ENCODE measurements at places on chromosomes 11 and 22.

DNA sequence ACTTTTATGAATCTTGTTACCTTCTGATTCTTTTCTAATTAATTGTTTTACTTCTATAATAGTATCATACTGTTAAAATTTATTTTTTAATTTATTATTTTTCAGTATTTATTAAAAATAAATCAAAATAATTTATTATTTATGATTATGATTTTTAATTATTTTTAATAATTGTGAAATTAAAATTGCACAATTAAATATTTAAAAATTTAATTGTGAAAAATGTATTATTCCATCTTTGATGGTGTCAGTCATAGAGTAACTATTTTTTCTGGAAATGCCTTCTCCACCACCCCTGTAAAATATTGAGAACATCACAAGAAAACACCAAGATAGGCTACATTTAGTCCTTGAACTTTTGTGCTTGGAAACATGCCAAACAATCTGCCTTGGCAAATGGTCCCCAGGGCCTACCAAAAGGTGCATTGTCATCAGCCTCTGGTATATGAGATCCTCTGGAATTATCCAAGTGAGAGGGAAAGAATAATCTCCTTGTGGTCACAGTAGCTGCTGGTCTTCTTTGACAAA, at the start of gene OR8H2:
Gene OR8H2 (plus strand): TSS at position 478 of the 528 bp plus-strand sequence. CDS start 1,356 bp downstream, outside the sequence.
- no peak for DNase-seq

- DNase-seq, result no peak
Observed at GRCh38 chr22:27245056-27245455, 556.5 kb downstream of the MN1 start.

DNA sequence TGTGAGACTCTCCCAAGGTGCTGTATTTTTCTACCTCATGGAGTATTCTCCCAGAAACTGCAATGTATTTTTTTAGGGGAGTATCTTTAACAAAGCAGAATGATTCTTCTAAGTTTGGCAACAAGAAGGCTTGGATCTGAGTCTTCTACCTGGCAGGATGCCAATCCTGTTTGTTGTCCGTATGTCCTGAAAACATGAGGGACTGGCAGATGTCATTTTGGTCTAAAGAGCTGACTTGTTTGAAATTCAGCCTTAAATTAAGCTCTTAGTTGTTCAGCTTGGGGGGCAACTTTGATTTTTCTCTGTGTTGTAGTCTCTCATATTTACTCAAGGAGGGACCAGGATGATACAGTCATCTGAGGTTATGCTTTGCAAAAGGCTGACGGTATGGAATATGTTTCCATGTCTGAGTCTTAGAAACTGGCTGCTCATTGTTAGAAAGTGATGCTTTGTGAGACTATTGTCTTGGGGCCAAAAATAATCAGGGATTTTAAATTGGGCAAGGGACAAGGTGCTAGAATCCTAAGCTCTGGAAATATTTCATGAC, 9.3 kb downstream of the MRPL16 start:
- DNase-seq, result no peak

- no peak for DNase-seq
Observed at GRCh38 chr11:78332174-78332866, 85.3 kb downstream of the GAB2 start.

GRCh38 chr22:23315341-23315917, 135.1 kb downstream of the BCR start:
- peak; percentile 34 for DNase-seq

- DNase-seq, result no peak
Observed at GRCh38 chr11:44418456-44418830, 108.5 kb upstream of the ALX4 start.

DNA sequence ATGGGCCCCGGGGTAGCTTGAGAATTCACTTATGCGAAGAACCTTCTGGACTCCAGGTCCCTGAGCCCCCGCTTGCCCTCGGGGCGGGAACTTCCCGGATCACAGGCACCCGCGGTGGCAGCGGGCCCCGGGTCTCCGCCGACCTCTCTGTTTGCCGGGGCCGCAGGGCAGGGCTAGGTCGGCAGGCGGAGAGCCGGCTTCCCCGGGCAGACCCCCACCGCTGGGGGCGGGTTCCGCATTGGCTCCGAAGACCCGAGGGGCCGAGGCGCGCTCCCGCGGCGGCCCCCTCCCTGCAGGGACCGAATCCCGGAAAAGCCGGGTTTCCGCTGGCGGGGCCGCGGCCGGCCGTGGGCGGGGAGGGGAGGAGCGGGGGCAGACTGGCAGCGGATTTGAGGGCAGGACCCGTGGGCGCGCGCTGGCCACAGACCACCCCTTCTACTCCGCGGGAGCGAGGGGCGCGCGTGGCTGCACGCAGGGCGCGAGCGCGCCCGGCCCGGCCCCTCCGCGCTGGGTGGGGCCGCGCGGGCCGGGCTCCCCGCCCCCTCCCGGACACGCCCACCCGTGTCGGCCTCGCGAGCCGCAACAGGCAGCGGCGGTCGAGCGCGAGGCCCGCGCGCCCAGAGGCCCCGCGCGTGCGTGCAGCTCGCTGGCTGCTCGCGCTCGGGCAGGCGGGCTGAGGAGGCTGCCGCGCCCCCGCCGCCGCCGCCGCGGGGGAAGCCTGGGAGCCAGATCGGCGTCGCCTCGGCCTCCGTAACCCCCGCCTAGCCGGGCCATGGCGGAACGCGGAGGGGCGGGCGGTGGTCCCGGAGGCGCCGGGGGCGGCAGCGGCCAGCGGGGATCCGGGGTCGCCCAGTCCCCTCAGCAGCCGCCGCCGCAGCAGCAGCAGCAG, at the start of gene PACS1:
Gene PACS1 (plus strand): TSS at position 558 of the 889 bp plus-strand sequence. CDS start 215 bp downstream, at position 773.
- peak; percentile 82 for DNase-seq

- DNase-seq, result no peak
Observed at GRCh38 chr11:88484873-88485621, 147.5 kb upstream of the CTSC start.

GRCh38 chr22:44893731-44894080, 116.1 kb downstream of the PHF21B start:
- DNase-seq, result no peak

GRCh38 chr11:108802492-108802891, 137.6 kb downstream of the DDX10 start:
- DNase-seq, result no peak

DNA sequence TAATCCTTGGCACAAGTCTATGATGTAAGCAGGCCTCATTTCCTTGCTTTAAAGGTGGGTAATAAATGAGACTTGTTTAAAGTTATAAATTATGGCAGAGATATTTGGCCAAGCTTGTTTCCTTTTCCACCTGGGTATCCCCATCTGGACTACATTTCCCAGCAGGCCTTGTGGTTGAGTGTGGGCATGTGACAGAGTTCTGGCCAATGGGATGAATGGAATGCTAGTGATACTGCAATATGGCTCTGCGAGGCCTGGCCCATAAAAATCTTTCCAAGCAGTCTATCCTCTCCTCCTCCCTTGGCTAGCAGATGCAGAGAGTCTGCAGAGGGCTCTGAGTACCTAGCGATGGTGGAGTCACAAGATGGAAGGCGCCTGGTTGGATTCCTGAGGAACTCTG, 102.5 kb downstream of the TIMP3 start:
- DNase-seq, result no peak

DNA sequence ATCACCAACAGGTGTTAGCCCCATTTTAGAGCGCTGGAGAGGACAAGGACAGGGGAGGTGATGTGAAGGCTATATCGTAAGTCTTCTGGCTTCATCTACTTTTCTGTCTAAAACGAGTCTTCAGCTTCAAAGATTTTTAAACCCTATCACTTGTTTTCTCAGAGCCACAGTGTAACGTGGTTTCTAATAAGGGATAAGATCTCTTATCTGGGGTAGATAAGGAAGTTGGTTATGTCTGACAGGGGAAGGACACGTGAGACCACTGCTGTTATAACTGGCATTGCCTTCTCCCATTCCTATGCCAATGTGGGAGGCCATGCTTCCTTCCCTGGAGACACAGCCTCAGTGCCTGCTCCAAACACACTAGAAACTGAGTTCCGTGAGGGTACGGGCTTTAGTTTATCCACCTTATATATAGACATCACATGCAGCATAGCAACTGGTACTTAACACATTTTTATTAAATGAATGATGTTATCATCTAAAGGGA, 39.3 kb downstream of the LARGE2 start:
- no peak for DNase-seq

DNA sequence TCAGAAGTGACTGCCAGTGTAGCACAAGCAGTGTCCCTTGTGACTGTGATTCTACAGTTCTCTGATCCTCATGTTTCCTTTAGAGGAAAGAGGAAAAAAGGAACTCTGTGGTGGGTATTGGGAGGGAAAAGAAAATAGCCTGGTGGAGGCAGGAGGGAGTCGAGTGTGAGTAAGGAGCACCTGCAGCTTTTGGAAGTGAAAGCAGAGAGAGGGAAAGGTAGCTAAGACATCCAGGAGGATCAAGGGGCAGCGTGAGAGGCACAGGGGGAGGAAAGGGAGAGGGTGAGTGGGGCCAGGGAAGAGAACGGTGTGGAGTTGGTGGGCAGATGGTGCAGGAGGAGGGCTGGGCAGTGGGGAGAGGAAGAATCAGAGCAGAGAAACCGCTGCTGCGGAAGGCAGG, 12.4 kb downstream of the TMA7B start:
- DNase-seq, result no peak

DNA sequence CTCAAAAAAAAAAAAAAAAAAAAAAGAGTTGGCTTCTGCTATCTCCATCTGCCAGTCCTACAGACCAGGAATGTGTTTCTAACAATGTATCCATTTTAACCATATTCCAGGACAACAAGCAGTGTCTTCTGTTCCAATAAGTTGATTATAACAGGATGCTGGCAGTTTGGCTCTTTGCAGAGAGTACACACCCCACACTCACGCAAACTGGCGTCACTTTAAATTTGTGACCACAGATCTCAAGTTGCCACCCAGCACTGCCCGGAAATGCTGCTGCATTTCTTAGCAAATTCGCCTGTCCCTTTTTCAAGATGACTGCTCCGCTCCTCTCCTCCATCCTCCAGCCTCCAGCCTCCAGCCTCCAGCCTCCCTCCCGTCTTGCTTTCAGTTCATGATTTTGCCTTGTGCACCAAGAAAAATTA, 44.3 kb downstream of the SCGB1A1 start:
- no peak for DNase-seq

- peak; percentile 9 for DNase-seq
Observed at GRCh38 chr22:30763815-30764673, 69.4 kb downstream of the OSBP2 start.

DNA sequence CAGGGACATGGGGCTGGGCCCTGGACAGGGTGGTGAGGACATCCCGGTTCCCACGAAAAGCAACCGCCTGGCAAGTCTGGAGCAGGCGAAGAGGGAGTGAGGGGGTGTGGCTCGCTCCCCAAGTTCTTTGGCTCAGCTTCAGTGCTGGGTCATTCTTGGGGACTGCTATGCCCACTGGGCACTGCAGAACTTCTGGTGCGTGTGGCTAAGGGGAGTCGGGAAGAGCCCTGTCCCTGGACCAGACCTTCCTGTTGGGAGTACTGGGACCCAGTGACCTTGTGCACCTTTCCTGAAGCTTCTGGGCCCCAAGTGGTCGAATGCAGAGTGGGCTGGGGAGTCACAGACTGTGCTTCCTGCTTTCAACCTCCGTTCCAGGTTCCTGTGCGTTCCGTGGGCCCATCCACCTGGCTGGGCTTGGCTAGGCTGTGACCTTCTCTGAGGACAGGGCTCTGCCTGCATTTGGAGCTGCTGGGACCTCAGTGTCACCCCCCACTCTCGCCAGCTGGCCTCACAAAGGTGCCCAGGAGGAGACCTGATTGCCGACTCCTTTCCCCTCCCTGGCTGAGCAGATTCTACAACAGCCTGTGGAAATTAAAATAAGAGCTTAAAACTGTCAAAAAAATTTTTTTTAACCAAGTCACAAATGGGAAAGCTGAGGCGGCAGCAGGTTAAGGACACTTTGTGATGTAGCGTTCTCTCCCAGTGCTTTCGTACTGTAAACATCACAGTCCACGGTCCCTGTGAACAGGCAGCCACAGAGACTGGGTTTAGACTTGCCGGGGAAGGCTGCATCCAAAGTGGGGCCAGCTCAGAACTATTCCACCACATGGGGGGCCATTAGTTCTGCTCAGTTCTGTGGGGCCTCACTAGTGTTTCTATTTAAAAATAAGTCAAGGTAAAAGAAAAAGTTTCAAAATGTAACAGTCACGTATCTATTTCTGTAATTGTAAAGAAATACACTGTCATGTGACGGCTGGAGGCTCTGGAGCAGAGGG, 63.8 kb upstream of the WNT7B start:
- no peak for DNase-seq

GRCh38 chr11:80196932-80197554, 756.2 kb upstream of the TENM4 start:
- DNase-seq, result no peak

DNA sequence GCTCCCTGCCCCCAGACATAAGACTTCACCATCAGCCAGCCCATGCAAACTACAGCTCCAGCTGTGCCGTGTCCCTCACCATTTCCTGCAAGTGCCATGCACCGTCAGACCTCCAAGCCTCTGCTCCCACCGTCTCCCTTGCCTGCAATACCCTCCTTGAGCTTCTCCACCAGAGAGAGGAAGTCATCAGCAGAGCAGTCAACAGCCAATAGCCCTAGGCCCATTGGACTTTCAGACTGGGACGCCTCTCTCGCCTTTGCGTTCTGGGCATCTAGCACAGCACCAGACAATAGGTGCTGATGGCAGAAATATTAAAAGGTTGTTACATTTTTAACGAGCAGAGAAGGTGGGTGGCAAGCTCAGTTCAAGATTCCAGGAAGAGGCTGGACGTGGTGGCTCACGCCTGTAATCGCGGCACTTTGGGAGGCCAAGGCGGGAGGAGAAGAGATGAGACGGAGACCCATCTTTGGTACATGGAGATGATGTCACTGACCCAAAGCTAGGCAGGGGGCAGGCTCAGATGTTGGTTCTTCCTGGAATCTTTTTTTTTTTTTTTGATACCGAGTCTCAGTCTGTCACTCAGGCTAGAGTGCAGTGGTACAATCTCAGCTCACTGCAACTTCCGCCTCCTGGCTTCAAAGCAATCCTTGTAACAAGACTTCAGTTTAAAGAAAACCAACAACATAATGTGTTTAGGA, 31.9 kb downstream of the SCGB1A1 start:
- no peak for DNase-seq

DNA sequence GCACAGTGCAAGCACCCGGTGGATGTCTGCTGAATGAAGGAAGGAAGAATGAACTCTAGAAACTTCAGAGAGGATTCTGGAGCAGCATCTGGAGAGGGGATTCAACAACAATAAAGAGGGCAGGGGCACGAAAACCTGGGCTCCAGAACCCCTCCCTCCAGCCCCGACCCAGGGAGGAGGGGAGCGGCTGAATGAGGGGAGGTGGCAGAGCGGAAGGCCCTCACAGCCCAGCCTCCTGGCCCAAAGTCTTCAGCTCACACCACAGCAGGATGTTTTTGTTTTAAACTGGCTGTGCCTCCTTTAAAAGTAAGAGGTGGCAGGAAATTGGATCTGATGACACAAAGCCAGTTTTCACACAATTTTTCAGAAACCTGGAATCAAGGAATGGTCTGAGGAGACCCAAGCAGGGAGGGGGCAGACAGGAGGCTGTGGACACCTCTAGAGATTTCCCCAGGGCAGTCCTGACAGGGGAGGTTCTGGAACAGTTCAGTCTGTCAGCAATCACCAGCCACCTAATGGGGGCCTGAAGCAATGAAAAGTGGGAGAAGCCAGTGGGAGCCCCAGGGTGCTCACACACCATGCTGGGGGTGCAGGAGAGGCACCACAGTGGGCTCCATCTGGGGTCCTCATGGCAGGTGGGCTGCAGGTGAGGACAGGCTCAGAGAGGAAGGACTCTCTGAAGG, 44.4 kb upstream of the TCF20 start:
- no peak for DNase-seq
